ENCODE measurements at places on chromosomes 4 and X. TPM values are rescaled to one million over a fixed set of nuclear protein-coding genes. Genes with fewer than 3 reads are reported as not detected.

- no peak for ATAC-seq
Observed at GRCh38 chrX:14030174-14030530, 460 bp upstream of the GEMIN8 start.

DNA sequence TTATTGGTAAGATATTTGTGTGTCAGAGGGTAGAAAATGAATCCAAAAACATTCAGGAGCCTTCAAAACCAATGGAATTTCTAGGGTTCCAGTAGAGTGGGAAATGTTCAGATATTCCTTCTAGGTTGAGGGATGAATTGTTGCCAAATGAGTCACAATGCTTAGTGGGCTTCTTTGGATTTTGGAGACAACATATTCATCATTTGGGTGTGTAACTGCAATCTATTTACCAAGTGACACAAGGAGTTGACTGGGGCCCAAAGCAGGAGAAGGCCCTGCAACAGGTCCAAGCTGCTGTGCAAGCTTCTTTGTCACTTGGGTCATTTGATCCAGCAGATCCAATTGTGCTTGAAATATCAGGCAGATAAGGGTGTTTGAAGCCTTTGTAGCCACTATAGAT lies 551.5 kb upstream of the PITX2 start:
- ATAC-seq = no peak

DNA sequence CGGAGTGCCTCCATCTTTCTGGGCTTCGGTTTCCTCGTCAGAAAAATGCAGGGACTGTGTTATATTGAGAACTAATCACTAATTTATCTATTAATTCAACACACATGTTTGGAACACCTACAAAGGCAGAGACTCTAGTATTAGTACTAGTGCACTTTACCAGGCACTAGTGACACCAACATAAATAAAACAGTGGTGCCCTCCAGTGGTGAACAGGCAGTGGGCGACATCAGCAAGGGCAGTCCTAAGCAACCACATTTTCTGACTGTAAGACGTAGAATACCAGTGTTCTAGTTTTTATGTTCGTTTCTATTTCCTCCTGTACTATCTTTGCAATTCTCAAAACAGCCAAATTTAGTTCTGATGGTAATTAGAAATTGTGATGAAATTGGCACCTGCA lies 69.1 kb upstream of the UCP1 start:
- ATAC-seq = peak; percentile 74

- ATAC-seq = no peak
Observed at GRCh38 chrX:107421337-107421861, 28.1 kb upstream of the FRMPD3 start.

DNA sequence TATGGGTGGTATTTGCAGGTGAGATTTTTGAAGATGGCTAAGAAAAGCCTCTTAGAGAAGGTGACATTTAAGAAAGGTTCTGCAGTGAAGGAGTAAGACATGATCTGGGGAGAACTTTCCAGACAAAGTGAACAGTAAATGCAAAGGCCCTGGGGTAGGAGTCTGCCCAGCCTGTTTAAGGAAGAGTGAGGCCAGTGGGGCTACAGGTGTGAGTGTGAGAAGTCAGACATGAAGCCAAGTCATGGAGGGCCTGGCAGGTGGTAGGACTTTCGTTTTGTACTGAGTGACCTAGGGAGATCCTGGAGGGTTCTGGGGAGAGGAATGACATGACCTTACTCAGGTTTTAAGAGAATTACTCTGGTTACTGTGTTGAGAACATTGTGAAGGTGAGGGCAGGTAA lies 21.5 kb downstream of the COQ2 start:
- ATAC-seq = no peak

LRPAP1 gene
- total RNA-seq = 46.9 TPM

- peak; percentile 83 for ATAC-seq
Observed at GRCh38 chr4:173181848-173182247, 13.2 kb downstream of the GALNT7 start.

SPANXA1 gene
- total RNA-seq = not detected

GRCh38 chr4:36399762-36400353 lies 118.4 kb downstream of the DTHD1 start:
- ATAC-seq = peak; percentile 46

DNA sequence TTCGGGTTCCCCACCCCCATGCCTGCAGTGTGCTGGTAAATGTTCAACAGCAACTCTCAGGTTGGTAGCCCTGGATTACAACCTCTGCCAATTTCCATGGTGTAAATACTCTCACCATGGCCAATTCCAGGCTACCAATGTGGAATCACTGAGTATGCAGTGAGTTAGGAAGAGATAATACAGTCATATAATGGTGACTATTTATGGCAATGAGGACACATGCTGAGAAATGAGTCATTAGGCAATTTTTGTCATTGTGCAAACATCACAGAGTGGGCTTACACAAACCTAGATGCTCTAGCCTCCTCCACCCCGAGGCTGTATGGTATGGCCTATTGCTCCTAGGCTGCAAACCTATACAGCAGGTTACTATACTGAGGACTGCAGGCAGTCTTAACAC lies 4.6 kb upstream of the CLDN24 start:
- peak; percentile 66 for ATAC-seq

DNA sequence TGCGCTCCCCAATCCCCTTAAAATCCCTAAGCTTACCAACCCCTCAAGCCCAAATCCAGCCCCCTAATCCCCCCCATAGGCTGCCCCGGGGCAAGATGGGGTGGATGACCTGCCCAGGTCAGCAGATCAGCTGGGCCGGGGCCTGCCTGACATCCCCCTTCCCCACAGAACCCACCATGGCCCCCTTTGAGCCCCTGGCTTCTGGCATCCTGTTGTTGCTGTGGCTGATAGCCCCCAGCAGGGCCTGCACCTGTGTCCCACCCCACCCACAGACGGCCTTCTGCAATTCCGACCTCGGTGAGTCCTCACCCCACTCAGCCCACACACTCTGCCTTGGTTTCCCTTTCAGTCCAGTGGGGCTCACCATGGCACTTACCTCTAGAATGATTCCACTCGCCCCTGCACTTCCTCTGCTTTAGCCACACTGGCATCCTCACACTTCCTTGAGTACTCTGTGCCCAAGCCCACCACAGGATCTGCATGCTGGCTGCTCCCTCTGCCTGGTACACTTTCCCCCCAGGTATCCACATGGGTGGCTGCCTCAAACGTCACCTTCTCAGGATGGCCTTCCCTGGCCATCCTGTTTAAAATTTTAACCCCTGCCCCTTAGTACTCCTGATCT lies 1.1 kb downstream of the TIMP1 start:
- ATAC-seq = no peak

RHOXF2B gene
- total RNA-seq = not detected

PRPS2 gene
- total RNA-seq = 77.8 TPM

GRCh38 chr4:1198098-1198844 lies 25.9 kb upstream of the SPON2 start:
- no peak for ATAC-seq

- no peak for ATAC-seq
Observed at GRCh38 chr4:164039482-164039881, 545.0 kb downstream of the TMA16 start.

DNA sequence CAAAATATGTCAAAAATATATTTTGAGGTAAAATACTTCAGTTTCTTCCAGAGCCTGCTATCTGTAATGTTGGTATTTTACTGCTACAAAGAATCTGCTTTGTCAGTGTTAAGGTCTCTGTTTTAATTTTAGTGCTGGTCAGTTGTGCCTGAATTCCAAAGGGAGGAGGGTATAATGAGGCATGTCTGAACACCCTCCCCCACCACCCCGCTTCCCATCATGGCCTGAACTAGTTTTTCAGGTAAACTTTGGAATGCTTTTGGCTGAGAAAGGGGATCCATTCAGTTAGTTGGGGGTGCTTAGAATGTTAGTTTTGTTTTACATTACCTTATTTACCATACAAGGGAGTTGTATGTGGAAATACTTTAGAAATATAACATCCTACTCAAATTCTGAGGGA lies 158.5 kb downstream of the MID1IP1 start:
- ATAC-seq = no peak

DNA sequence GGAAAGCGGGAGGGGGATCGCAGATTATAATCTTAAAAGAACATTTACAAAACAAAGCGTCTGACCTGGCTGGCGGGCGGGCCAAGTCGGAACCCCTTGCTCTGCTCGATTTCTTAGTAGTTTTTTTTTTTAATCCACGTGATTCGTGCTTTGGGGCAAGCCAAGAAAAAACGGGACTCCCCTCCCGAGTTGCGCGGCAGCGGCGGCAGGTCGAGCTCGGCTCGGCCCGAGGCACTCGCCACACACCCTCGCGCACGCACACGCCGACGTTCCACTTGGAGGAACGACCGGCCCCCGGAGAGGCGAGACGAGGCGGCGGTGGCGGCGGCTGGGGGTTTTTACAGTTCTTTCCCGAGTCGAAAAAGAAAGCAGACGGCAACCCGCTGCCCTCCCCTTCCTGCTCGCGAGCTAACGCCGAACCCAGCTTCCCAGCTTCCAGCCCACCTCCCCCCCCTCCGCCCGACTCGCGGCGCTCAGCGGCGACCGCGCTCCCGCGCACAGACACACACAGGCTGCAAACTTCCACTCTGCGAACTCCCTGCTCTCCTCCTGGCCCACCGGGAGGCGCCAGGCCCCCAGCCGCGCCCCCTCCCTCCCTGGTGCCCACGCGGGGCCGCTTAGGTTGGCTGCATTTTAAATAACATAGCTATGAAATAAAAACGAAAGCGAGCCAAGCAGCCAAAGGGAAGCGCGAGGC lies 1.2 kb downstream of the BCOR start:
- peak; percentile 18 for ATAC-seq

RTL3 gene
- not detected for total RNA-seq

DNA sequence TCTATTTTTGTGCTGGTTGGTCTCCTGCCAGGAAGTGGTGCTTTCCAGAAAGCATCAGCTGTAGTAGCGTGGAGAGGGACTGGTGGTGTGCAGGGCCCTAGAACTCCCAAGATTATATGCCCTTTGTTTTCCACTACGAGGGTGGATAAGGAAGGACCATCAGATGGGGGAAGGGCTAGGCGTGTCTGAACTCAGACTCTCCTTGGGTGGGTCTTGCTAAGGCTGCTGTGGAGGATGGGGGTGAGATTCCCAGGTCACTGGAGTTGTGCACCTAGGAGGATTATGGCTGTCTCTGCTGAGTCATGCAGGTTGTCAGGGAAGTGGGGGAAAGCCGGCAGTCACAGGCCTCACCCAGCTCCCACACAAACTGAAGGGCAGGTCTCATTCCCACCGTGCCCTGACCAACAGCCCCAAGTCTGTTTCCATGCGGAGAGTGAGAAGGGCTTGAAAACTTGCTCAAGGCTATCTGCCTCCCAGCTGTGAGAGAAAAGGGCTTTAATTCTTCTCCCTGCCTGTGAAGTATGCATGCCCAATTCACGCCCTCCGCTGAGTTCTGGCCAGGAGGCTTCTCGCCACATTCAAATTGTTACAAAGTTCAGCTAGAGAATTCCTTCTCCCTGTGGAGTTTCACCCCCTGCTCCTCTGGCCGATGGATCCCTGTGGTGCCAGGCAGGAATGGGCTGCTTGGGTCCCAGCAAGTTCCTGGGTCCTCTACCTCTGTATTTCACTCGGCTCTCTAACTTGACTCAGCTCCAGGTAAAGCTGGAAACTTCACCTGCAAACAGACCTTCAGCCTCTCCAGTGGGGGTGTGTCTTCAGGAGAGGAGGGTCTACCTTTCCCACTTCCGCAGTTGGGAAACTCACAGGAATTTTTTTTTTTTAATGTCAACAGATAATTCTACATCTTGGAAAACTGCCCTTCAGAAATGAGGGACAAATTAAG lies 7.7 kb upstream of the CSTF2 start:
- ATAC-seq = no peak

GRCh38 chr4:69092190-69092589 lies 4.1 kb upstream of the UGT2B7 start:
- no peak for ATAC-seq

DNA sequence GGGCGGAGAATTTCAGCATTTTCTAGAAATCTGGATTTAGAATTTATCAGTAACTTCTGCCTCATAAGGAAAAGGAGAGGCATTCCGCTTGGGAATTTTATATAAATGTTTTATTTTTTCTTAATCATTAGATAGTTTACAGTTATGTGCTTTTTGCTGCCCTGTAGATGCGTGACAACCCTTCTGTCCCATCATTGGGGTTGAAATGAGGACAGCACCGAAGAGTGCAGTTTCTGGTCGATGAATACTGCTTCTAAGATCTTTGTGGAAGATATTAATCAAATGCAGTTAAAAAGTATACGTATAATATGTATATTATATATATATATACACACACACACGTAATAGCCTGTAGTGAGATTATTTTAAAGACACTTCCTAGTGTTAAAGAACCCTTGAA lies 1.5 kb downstream of the RBPJ start:
- no peak for ATAC-seq

- ATAC-seq = no peak
Observed at GRCh38 chrX:45322382-45322781, 121.7 kb upstream of the DIPK2B start.

- ATAC-seq = no peak
Observed at GRCh38 chr4:55592014-55592413, at the start of gene PDCL2. Gene PDCL2 (minus strand): TSS chr4:55592245. CDS start chr4:55592109, 136 bp downstream.

PPP1R2C gene
- total RNA-seq = not detected

DNA sequence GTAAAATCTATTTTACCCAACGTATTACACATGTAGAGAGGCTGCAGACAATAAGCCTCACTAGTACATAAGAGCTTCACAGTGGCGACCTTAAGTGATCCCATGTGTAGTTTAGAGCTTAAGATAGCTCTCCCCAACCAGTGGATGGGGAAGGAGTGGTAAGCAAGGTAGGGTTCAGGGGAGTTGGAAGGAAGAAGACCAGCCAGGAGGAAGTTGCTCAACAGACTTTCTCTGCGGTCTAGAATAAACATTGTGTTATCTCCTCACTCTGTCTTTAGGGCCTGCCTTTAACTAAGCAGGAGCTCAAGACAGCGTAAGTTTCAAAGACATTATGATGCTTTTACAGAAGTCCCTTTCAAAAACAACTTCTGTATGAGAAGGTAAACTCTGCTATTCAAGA lies 16.8 kb downstream of the MEPE start:
- peak; percentile 24 for ATAC-seq

ATP8A1 gene
- 29.2 TPM for total RNA-seq

DNA sequence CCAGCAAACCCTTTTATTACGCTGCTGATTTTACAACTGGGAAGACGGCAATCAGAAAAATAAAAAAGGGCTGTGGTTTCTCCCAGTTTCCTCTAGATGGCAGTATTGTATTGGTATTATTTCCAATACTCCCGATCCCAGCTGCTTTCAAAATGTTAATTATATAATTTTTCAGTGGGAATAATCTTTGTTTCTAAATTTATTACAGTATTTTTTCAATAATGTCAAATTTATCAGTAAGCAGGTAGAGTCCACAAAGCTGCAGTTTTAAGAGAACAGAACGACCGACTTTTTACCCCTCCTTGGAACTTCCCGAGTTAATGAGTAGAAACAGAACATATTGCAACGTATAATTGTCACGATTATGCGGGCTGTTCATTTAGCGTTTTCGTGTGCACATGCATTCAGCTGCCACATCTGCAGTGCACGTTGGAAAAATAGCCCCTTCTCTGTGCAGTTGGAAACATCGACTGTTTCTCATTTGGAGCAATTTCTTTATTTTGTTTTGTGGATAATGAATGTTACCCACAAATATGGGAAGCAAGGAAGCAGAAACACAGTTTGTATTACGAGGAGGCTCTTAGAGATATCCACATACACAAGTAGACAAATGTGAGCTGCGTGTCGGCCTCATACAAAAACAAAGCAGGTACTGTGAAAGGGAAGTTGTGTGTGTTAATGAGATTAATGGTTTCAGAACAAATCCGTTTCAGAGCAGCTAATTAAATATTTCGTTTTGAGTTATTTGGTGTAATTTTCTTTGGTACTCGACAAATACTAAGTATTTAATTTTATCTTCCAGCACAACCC lies 188.0 kb downstream of the STIM2 start:
- ATAC-seq = no peak

PHOX2B gene
- total RNA-seq = not detected

GLRA3 gene
- not detected for total RNA-seq

Measured in activated T-helper 17 cell treated with anti-CD3 and anti-CD28 coated beads, Interleukin-2, amount 50 U/mL, for 72 hours (primary cell).